NCI-H460 (cell line): ENCODE measurements at places on chromosomes 7 and 10. TPM values are rescaled to one million over a fixed set of nuclear protein-coding genes. Genes with fewer than 3 reads are reported as not detected.

- no peak for DNase-seq
These were observed 748.4 kb upstream of the PHF14 start for GRCh38 chr7:10225275-10225674.

- DNase-seq, result no peak
These were observed 46.2 kb downstream of the ZNF438 start for GRCh38 chr10:30985512-30985911.

DNA sequence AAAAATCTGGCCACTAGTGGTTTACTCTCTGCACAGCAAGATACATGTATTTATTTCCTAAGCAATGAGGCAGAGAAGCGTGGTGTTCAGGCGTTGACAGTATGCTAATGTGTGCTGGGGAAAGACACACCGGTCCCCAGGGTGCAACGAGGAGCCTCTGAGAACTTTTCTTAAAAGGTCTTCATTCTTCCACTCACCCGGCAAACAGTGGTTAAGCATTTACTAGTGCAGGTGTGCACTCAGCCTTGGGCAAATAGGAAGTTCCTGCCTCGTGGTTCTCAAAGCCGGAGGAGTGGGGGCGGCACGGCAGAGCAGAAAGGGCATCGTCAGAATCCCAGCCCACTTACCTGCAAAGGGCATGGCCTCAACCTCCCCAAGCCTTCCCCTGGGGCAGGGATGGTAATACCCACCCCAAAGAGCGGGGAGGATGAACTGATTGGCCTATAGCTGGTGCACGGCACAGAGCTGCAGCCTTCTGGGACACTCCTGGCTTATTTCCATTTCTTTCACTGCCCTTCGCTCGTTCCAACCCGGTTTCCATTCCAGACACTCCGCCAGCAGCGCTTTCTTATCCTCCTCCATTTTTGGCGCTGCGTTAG is 184.3 kb upstream of the CTBP2 start:
- no peak for DNase-seq

GRCh38 chr7:45225311-45225947 is 67.8 kb downstream of the RAMP3 start:
- no peak for DNase-seq

- no peak for DNase-seq
These were observed 11.5 kb downstream of the STEAP2 start for GRCh38 chr7:90222811-90223725.

DNA sequence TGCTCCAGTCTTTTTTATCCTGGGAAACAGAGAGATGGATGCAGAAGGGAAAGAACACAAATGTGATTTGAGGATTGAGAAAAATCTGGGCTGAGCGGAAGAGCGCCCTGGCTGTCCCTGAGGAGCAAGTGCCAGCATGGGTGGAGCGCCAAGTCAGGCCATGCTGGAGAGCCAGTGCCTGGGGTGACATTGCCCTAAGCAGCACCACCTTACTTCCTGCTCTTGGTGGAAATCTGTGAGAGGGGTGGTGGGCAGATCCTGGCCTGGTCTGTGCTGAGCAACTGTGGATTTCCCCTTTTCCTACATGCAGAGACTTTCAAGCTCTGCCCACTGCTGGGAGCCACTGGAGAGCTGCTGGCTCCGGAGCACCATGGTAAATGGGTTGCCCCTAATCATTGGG is 36.9 kb downstream of the DDIT4 start:
- no peak for DNase-seq

DNA sequence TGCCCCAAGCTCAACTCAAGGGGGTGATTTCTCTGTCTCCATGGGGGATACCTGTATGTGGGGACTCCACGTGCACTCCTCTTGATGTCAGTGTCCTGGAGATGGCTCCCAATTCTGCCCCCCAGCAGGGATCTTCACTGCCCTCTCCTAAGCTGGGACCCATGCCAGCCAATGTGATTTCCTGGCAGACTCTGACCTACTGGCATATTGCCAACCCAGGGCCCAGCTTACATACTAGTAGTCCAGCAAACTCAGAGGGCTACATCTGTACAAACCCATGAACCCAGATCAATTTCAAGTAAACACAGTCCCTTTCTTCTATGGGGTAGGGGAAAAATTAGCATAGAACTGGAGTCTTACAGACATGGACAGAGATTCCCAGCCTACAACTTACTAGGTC is 26.2 kb upstream of the BMPR1A start:
- no peak for DNase-seq

DNA sequence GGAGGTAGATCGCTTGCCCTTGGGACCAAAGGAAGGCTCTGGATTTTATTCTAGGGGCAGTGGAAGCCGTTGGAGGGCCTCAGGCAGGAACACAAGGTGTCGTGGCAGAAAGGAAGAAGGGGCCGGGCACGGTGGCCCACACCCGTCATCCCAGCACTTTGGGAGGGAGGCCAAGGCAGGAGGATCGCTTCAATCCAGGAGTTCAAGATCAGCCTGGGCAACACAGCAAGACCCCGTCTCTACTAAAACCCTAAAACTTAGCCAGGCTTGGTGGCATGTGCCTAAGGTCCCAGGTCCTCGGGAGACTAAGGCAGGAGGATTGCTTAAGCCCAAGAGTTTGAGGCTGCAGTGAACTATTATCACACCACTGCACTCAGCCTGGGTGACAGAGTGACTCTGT is 5.2 kb upstream of the PDGFA start:
- no peak for DNase-seq

DNA sequence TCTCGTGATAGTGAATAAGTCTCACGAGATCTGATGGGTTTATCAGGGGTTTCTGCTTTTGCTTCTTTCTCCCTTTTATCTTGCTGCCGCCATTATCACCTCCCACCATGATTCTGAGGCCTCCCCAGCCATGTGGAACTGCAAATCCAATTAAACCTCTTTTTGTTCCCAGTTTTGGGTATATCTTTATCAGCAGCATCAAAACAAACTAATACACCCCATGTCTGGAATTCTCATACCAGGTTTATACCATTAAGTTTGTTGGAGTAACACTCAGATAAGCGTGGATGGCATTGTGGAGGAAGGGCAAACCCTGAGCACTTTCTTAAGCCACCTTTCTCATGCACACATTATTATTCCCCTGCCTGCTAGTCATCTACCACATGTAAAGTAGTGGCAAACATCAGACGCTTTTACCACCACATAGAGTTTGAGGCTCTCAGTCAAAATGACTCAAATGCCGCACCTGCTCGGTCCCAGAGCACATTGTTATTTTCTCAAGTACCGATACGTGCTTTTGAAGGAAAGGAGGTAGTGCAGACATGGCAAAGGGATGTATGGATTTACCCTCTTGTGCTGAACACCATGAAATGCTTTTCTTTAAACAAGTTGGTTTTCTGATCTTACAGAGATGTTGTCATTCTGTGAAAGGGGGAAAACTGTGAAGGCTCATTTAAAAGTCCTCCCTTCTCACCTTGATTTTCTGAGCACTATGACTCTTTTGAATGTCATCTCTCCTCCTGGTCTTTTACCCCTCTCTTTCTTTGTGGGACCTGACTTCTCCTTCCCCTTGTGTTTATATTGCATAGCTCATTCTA is 429.7 kb downstream of the EXOC4 start:
- no peak for DNase-seq

GRCh38 chr10:59880971-59881510 is 25.3 kb downstream of the CCDC6 start:
- DNase-seq, result no peak

GRCh38 chr10:80144696-80145131 is 12.2 kb downstream of the PLAC9 start:
- DNase-seq, result no peak

DNA sequence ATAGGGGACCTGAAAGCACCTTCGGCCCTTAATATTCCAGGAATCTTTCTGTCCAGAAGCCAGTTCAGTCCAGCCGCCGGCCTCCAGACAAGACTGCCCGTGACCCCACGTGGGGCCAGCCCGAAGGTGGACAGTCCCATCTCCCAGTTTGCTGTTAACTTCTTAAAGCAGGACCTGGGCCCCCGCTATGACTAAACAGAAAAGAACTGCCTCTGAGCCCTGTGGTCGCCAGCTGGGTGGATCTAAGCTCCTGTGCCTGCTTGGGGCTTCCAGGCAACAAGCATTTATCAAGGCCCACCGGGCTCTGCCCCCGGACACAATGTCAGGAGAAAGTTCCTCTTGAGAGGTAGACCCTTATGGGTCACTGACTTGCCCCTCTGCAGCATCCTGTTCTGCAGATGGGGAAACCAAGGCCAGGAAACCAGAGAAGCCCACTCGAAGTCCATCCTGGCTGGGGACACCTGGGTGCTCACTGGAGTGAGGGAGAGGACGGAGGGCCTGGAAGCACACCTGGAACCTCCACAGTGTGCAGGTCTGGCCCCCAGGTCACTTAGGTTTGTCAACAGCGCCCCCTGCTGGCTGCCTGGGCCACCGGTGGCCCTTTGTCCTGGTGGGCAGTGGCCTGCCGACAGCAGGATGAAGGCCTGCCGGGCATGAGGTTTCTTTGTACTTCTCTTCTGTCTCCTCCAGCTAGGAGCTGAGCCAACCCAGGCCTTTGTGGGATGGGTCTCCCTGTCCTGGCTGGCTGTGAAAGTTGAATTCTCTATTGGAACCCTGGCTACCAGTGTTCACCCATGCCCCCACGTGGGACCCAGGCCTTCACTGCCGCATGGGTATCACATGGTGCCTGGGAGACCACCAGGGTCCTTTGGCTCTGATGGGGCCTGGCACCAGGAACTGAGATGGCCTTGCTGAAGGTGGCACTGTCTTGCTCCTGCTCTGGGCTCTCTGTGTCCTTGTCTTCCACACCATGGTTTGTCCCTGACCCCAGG is 128.0 kb downstream of the ZMIZ1 start:
- DNase-seq, result peak; percentile 69

DNA sequence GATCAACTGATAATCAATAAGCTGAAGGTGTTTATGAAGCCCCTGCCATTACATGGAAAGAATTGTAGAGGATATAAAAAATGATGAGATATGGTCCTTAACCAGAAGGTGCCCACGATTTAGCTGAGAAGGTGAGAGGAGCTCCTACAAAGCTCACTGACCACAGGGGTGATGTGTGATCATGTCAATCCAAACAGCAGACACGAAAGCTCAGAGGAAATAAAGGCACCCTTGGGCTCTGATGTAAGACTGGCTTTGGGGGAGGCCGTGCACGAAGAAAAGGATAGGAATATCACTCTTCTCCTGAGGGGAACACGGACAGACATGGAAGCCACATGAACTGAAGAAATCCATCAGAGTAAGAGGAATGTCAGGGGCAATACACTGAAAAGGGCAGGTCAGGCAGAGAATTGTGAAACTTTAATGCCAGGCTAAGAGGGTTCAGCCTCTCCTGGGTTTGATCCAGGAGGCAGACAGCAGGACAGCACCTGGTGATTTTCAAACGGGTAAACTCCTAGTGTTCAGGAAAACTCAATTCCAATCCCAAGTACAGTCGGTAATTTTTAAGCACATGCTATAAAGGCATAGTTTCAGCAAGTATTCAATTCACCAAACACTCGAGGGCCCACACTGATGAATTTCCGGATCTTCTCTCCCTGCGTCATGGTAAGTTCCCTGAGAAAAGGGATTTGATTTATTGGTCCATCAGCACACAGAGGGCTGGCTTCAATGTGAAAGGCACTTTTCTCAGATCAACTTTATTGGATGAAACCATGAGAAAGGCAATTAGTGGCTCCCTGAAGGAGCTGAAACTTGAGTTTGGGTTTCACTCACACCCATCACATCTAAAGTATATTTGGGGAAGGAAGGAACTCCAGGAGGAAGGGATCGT is 163.8 kb downstream of the PRPF18 start:
- DNase-seq, result no peak

GRCh38 chr7:140972876-140973829 is 41.6 kb downstream of the MRPS33 start:
- DNase-seq, result no peak

GRCh38 chr7:83366629-83367028 is 203.9 kb upstream of the PCLO start:
- peak; percentile 7 for DNase-seq

DNA sequence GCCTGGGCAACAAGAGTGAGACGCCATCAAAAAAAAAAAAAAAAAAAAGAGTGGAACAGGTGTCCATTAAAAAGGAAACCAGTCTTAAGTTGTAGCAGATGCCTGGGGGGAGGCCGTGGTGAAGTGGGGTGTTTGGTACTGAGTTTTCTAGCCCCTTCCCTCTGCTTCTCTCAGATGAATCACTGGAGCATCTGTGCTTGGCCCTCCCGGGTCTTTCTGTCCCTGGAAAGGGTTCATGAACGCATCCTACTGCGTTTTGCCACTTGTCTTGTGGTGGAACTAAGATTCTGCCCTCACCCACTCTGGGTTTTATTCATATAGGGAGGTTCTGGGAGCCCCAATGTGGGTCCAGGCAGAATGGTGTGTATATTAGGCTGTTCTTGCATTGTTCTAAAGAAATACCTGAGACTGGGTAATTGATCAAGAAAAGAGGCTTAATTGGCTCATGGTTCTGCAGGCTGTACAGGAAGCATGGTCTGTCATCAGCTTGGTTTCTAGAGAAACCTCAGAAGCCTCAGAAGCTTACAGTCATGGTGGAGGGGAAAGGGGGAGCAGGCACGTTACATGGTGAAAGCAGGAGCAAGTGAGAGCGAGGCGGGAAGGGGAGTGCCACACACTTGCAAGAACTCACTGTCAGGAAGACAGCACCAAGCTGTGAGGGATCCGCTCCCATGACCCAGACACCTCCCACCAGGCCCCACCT is 63.5 kb downstream of the CAMK1D start:
- DNase-seq, result no peak

GRCh38 chr7:82347808-82348207 is 95.8 kb downstream of the CACNA2D1 start:
- DNase-seq, result no peak

DNA sequence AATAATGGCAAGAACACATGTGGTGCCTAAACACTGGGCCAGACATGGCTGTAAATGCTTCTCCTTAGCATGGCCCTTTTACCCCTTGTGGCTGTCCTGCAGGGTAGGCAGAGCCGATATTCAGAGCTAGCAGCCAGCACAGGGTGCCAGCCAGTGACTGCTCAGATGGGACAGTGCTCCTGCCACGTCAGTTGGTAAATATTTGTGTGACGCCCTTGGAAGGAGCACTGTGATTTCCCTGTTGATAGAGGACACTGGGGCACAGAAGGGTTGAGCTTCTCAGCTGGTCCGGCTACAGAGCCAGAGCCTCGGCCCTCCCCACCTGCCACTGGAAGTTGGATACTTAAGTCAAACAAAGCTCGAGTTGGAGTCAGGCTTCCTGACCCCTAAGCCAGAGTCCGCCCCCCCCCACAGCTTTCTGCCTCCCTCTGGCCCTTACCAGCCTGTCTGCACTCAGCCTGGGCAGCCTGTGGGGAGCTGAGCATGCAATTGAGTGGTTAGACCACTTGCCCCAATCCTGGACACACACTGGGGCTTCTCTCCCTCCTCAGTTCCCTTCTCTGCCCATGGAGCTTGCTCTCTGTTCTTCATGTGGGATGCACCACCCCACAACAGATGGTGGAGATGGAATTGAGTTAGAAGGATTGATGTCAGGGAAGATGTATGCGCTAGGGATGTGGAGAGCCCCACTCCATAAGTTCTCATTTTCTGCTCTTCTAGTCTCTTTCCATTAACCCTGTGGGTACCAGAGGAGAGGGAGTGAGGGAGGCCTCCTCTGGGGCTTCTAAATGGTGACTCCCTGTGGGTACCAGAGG is 350.8 kb downstream of the PLXNA4 start:
- no peak for DNase-seq

- DNase-seq, result no peak
These were observed 34.7 kb upstream of the C10orf71 start for GRCh38 chr10:49264177-49264677.

GRCh38 chr7:70944516-70944915 is 187.4 kb upstream of the GALNT17 start:
- no peak for DNase-seq

- DNase-seq, result no peak
These were observed 759 bp downstream of the DNAJB12 start for GRCh38 chr10:72353965-72354355.

METTL2B gene
- 44.0 and 44.8 TPM in 2 replicates for total RNA-seq

OR2A12 gene
- not detected in 2 replicates for total RNA-seq

SFTPA1 gene
- not detected in 2 replicates for total RNA-seq

PTF1A gene
- not detected in 2 replicates for total RNA-seq

NUTM2E gene
- total RNA-seq, result not detected in 2 replicates
